ENCODE measurements at places on chromosomes 1 and 21. TPM values are rescaled to one million over a fixed set of nuclear protein-coding genes. Genes with fewer than 3 reads are reported as not detected.

Gene PRDX6
- 138 TPM for total RNA-seq

Gene ERG
- under 0.01 TPM for total RNA-seq

Gene RNF186
- total RNA-seq = not detected

Gene CYP4Z1
- not detected for total RNA-seq

Gene DCST2
- total RNA-seq = 0.17 TPM

Gene C1orf94
- total RNA-seq = under 0.01 TPM

Gene LCE1B
- not detected for total RNA-seq

Gene CD2
- not detected for total RNA-seq

Gene CTSS
- total RNA-seq = 2.6 TPM

Gene TDRD10
- total RNA-seq = not detected

Gene IKBKE
- 10.0 TPM for total RNA-seq

Gene KISS1
- 0.17 TPM for total RNA-seq

Gene ST6GALNAC3
- 0.51 TPM for total RNA-seq

Gene SLC25A34
- total RNA-seq = 0.77 TPM

Gene MINDY1
- 9.2 TPM for total RNA-seq

Gene EPS15
- total RNA-seq = 75.5 TPM

Gene GJA4
- not detected for total RNA-seq

Gene NR0B2
- total RNA-seq = not detected

Gene COL16A1
- total RNA-seq = 150 TPM

Gene PLD5
- total RNA-seq = not detected

Gene LGR6
- not detected for total RNA-seq

Gene RXRG
- total RNA-seq = under 0.01 TPM

Gene PGBD2
- 8.2 TPM for total RNA-seq

Gene FYB2
- total RNA-seq = not detected

Gene SPRR5
- not detected for total RNA-seq

Gene CSMD2
- 7.6 TPM for total RNA-seq

Gene VASH2
- 1.0 TPM for total RNA-seq

Gene PTGS2
- 1.3 TPM for total RNA-seq

Gene LCE1F
- not detected for total RNA-seq

Gene EPHA10
- under 0.01 TPM for total RNA-seq

Gene TRABD2B
- under 0.01 TPM for total RNA-seq

Gene AMY2B
- 3.6 TPM for total RNA-seq

Gene PDZK1
- 1.5 TPM for total RNA-seq

Gene DNM3
- 1.8 TPM for total RNA-seq

Gene AK4
- 13.9 TPM for total RNA-seq

Gene FMOD
- 3.3 TPM for total RNA-seq

Gene FAM72A
- 1.8 TPM for total RNA-seq

Data from fibroblast of lung (primary cell).